Islet precursor cell (in vitro differentiated cells): ENCODE measurements at places on chromosomes 4 and X.

DNA sequence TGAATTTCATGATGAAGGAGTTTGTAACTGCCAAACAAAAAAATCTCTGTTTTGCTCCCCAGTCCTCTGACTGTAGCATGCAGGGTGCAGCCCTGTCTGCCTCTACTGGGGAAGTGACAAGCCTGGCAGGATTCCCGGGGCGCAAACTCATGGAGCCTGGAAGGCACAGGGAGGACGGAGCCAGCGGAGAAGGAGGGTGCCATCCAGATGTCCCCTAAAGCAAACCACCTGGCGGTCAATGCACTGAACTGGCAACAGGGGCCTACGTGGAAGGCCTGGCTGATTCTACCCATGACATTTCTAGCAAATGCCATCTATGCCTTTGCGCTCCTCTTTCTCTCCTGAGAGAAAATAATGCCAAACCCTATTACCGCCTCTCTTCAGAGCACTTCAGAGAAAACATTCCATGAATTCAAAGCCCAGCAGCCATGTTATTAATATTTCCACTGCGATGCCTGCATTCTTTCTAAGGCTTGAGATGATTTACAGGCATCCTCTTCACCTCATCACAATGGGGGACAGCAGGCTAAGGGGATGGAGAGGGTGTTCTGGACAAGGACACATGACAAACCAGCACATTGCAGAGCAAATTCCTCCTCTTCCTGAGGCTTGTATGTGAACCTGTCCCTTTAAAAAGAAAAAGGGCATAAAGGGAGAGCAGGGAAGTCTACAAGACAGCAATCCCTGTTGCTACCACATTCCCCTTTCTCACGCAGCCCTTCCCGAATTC lies 329.3 kb upstream of the NOCT start:
- DNase-seq = no peak

- no peak for DNase-seq
Measured at GRCh38 chrX:4905576-4905975, 1192.1 kb upstream of the PRKX start.

DNA sequence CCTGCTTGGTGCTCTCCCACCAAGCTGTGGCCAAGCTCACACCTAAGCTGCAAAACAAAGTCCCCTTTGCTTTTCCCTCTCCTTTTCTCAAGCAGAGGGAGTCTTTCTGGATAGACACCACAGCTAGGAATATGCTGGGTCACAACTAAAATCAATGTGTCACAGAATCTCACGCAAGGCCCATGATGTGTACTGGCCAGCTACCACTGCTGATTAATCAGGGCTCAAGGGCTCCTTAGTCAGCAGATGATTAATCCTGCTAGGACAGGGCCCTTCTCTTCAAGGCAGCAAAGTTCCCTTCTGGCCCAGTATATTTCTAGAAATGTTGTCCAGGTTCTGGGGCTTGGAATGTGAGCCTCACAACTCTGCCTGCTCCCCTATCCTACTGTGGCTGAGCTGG lies 32.0 kb upstream of the TENT5D start:
- DNase-seq = no peak

DNA sequence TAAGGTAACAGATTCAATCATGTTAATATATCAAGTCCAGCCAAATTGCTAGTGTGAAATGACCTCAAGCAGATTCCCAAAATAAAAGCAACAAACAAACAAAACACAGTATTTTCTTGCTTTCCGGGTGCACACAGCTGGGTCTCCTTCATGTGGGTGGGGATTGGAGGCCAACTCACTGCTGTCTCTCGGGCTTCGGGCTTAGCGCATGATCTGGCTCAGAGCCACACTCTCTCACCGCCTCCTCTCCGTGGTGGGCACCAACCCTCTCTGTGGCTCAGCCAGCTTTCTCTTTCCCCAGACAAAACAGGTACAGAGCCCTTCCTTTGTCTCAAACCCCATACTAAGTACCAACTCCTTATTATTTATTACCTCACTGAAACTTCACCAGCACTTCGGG lies 2.9 kb upstream of the REELD1 start:
- DNase-seq = no peak

- DNase-seq = no peak
Measured at GRCh38 chr4:108900018-108900580, 137.2 kb upstream of the ETNPPL start.

GRCh38 chr4:32485956-32486355 lies 1765.8 kb downstream of the PCDH7 start:
- no peak for DNase-seq

DNA sequence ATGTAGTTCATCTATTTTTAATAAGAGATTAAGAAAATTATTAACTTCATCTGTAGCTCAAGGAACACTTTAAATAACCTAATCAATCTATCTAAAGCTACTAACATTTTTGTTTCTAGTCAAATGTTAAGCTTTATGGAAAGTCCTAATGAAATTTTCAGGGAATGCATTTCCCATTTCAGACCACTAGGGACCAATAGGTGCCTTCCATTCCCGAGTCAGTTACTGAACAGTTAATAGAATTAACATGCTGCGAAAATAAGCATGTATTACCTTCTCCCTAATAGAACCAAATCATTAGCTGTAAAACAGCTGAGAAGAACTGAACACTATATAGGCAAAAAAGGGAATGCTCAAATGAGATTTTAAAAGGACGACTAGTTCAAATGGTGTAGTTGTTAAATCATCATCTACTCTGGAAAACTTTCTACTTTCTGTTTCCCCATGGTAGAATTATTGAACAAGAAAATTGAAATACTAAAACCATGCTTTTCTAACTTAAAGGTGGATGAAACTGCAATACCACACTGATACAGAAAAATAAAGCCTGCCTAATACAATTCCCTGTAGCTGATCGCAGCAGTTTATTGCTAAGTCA lies 22.5 kb downstream of the STX18 start:
- DNase-seq = no peak

DNA sequence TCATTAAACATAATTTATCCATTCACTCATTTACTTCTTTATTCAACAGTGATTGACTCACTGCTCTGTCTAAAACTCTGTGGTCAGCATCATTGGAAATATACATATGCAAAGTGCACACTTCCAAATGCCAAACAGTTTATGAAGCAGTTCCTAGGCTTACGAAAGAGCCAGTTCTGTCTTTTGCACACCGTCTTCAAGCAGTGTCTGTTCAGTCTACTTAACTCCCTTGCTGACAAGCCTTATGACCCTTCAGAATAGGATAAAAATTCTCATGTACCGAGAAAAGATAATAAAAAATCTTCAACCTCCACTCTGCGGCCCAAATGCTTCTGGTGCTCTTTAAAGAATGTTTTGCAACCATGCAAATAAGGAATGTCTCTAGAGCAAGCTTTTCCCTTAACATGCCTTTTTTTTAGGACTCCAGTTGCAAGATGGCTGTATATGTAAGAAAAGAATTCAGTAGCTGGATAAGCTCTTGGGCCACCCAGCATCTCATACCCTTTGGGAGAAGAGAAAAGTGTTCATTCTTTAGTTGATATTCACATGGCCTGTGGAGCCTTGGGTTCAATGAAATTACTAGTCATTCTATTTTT lies 1037.0 kb upstream of the SLIT2 start:
- DNase-seq = no peak

- peak; percentile 59 for DNase-seq
Measured at GRCh38 chr4:35151816-35152572, 1092.3 kb downstream of the ARAP2 start.

DNA sequence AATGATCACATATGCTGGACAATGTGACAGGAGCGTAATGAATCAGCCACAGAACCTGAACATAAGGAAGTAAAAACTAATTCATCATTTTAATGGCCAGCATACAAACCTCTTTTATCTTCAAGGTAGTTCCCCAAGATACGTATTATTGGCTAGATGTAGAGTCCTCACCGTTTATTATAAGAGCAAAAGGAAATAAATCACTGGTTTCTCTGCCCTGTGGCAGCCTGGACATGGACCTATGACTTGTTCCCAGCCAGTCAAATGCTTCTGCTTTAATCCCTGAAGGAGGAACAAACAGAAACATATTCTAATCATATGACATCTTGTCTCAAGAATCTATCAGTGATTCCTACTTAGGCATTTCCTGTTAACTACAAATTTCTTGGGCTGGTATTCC lies 86.8 kb upstream of the FAM241A start:
- no peak for DNase-seq

GRCh38 chr4:8289956-8290700 lies 20.6 kb downstream of the HTRA3 start:
- DNase-seq = no peak

DNA sequence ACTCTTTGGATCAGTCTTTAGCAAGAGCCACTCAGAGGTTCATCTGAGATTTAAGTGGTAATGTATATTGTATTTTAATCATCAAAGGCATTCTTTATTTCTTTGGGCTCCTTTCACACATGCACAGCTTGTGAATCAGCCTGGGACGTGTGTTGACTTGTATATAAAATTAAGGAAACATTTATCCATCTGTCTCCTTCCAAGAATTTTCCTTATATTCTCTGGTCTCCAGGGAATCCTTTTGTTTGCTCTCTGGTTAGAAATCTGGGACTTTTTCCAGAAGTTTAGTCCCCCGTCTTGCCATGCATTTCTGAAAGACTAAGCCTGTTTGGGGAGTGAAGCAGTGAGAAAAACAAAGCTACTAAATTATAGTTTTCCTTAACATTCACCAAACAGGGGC lies 212.3 kb downstream of the DCAF12L2 start:
- DNase-seq = no peak

DNA sequence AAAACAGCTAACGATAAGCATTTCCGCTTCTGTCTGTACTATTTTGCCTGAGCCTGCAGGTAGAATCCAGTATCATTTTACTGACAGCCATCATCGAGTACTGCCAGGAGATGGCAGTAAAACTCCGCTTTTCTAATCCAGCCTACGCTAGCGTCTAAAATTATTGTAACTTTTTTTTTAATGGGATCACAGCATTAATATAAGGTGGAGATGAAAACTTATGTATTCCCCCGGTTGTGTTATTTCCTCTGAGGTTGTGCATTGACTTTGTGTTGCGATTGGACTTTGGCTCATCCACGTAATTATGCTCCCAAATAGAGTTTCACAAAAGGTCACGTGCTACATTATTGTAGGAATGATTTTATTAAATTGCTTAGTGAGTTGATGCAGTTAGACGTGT lies 248.1 kb downstream of the C4orf33 start:
- no peak for DNase-seq

DNA sequence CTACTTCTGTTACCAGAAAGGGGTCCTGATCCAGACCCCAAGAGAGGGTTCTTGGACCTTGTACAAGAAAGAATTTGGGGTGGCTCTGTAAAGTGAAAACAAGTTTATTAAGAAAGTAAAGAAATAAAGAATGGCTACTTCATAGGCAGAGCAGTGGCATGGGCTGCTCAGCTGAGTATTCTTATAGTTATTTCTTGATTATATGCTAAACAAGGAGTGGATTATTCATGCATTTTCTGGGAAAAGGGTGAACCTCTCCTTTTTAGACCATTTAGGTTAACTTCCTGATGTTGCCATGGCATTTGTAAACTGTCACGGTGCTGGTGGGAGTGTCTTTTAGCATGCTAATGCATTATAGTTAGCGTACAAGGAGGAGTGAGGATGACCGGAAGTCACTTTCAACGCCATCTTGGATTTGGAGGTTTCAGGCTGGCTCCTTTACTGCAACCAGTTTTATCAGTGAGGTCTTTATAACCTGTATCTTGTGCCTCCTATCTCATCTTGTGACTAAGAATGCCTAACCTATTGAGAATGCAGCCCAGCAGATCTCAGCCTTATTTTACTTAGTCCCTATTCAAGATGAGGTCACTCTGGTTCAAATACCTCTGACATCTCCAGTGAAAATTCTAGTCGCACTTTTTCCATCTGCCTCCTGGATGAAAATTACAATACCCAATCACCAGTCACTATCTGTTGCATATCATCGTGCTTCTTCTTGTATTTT lies 15.5 kb upstream of the TDO2 start:
- no peak for DNase-seq

DNA sequence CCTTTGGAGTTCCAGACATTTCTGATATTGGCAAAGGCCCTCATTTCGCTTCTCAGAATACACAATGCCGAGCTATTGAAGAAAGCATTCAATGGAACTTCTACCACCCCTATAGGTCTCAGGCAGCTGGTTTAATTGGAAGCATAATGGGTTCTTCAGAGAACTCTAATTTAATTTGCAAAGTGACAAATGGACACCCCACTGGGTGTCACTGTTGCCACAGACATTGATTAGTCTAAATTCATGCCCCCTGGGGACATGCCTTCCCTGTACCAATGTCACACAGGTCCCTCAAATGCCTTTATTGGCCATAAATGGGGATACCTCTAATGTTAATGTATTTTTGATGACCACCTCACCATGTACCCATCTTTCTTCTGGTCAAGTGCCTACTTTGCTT lies 22.9 kb upstream of the TMEM255A start:
- no peak for DNase-seq

DNA sequence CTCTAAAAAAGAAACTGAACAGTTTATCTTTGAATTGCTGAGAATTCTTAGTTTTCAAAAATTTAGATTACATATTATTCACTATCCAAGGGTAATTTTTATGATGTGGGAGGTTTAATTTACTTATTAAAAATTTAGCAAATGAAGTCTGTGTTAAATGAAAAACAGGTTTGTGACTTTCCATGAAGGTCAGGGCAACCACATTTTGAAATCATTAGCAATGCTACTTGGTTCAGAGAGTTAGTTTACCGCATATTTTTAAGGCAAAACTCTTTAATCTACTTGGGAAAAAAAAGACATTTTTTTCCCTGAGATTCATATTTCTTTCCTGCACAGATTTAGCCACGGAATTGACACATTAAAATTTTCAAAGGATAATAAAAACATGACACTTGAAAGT lies 37.3 kb upstream of the PRSS12 start:
- no peak for DNase-seq

DNA sequence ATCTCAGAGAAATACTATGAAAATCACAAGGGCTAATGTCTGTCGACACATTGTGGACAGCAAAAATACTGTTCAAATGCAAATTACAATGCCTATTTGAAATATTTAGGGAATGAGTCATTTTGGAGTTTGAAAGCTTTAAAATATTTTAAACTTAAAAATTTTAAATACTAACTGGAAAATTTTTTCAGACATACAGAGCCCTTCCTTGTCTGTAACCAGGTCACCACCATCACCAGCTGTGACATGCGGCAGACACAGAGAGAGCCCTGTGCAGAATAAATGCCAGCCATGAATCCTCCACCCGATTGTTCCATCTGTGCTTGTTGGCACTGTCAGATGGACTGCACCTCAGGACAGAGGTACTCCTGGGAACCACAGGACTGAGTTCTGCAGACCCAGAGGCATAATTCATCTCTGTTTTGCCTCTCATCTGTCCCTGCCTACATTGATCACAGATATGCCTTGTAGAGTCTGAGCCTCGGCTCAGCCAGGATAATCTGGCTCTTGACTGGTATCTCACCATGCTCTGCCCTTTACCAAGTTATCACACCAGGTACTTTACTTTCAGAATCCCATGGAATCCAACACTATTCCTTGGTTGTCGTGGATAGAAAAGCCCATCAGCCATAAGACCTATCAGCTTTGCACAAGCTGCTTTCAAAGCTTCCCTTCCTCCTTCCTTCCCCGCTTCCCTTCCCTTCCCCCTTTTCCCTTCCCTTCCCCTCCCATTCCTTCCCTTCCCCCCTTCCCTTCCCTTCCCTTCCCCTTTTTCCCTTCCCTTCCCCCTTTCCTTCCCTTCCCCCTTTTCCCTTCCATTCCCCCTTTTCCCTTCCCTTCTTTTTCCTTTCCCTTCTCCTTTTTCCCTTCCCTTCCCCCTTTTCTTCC lies 67.2 kb downstream of the TBC1D9 start:
- DNase-seq = no peak

- DNase-seq = no peak
Measured at GRCh38 chrX:143429131-143429530, 88.1 kb downstream of the SPANXN3 start.

- no peak for DNase-seq
Measured at GRCh38 chr4:82667761-82668480, 106.1 kb upstream of the TMEM150C start.
